HEK293T (cell line): ENCODE measurements at places on chromosomes 16 and 17.
A peak's percentile ranks its signal among the peaks of the same experiment; 100 is the strongest.

- DNase-seq = no peak
These were observed 8.8 kb downstream of the CDK5R1 start for GRCh38 chr17:32495359-32496231.

GRCh38 chr17:15424521-15424920 lies 42.9 kb downstream of the CDRT4 start:
- DNase-seq = no peak

GRCh38 chr17:77657839-77658238 lies 300.7 kb upstream of the TNRC6C start:
- DNase-seq = no peak

DNA sequence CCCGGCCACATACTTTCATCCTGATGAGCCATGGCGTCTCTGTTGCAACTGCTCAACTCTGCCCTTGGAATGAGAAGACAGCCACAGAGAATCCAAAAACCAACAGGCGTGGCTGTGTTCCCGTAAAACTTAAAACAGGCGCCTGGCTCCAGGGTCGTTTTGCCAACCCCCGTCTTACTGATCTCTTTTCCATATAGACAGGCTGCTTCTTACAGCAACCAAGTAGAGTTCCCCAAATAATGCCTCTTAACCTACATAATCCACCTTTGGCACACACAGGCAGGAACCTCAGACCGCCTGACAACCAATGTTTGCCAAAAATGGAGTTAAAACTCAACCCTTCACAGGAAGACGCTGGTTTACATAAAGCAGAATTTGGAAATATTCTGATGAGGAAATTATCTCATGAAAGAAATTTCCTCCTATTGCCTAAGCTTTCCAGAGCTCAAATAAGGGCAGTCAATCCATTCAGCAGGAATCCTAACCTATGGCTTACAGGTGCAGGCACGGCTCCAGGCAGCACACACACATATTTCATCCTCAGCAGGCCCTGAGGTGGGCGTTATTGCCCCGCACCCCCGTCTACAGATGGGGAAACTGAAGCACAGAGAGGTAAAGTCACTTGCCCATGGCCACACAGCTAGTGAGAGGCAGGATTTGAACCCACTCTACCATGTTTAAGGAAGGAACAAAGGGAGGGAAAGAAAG lies 35.8 kb downstream of the LITAF start:
- DNase-seq = no peak

DNA sequence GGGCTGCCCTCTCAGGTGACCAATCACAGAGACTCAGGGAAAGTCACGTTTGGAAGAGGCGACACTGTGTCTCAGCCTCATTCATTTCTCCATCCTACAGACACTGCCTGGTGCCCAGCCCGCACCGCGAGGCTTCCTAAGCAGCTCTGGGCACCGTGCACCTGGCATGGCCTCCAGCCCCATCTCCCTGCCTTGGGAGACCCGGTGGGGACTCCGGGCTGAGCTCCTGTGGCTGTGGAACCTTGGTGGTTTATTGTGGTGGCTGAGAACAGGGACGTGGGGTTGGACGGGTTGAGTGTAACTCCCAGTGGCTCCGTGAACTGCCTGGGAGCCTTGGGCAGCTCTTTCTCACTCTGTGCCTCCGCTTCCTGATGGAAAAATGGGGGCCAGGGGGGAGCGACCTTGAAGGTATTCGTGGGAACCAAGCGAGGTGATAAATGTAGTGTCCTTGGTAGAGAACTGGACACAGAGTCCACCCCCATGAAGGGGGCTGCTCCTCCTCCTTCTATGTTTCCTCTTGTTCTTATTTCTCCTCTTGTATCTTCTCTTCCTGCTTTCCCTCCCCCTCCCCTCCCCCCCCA lies 215.4 kb downstream of the SEC14L1 start:
- DNase-seq = no peak

DNA sequence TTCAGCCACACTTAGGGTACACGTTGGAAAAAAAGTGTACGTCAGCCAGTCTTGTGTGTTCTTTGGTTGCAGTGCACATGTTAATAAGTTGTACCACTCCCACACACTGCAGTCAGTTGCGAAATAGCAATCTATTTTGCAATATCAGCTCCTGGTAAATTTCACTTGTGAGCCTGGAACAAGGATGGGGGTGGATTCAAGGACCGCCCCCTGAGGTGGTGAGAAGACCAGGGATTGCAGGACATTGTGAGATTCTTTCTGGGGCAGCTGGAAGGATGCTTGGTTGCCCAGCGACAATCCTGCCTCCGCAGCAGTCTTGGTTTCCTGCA lies 78.6 kb upstream of the ZFHX3 start:
- no peak for DNase-seq

GRCh38 chr17:30995347-30995746 lies 24.5 kb downstream of the RNF135 start:
- DNase-seq = no peak

DNA sequence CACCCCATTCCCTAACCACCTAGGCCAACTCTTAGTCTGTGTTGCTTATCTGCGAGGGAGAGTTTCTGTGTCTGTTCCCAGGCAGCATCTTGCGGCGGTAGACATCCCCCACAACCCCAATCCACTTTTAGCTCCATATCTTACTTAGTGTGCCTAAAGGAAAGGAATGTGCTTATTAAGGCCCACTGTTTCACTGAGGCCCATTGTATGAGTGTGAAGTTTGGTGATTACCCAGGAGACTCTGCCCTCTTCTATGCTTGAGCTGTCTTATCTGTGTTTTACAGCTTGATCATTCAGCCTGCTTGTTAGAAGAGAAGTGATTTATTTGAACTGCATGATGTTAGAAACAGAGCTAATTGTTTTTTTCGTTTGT lies 10.3 kb upstream of the MLYCD start:
- no peak for DNase-seq

GRCh38 chr17:81339534-81340296 lies 44.6 kb upstream of the SLC38A10 start:
- no peak for DNase-seq

DNA sequence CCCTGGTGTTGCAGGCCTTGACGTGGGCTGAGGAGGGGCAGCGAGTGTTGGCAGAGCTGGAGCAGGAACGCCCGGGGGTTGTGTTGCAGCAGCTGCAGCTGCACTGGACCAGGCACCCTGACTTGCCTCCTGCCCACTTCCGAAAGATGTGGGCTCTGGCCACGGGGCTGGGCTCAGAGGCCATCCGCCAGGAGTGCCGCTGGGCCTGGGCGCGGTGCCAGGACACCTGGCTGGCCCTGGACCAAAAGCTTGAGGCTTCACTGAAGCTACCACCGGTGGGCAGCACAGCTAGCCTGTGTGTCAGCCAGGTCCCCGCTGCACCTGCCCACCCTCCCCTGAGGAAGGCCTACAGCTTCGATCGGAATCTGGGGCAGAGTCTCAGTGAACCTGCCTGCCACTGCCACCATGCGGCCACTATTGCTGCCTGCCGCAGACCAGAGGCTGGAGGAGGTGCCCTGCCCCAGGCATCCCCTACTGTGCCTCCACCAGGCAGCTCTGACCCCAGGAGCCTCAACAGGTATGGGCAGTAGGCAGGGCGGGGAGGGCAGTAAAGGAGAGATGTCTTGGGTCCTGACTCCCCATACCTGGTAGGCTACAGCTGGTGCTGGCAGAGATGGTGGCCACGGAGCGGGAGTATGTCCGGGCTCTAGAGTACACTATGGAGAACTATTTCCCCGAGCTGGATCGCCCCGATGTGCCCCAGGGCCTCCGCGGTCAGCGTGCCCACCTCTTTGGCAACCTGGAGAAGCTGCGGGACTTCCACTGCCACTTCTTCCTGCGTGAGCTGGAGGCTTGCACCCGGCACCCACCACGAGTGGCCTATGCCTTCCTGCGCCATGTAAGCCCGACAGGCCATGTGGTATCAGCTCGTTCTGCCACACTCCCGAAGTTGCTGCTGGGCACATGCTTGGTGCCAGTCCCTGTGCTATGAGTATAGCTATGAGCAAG lies 5.6 kb downstream of the PLEKHG4 start:
- peak; percentile 66 for DNase-seq

DNA sequence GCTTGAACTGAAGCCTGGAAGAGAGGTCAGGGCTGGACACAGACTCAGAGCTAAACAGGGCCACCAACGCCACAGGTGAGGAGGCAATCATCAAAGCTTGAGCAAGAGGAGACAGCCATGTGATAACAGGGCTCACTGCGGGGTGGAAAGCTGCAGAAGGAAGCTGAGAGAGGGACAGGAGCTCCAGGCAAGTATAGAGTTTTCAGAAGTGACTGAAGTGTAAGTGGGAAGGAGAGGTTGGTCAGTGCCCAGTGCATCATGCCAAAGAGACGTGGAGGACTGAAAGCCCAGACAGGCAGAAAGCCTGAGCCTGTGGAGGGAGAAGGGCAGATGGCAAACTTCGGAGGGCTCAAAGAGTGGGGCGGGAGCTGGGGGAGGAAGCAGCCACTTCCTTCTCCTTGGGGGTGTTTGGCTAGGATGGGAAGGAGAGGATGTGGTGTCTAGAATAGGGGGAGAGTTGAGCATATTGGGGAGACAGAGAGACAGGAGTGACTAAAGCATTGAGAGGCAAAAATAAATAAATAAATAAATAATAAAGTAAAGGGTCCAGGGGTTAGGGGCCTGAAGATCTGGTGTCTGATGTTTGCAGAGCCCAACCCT lies 2.6 kb downstream of the KIFC3 start:
- DNase-seq = no peak

DNA sequence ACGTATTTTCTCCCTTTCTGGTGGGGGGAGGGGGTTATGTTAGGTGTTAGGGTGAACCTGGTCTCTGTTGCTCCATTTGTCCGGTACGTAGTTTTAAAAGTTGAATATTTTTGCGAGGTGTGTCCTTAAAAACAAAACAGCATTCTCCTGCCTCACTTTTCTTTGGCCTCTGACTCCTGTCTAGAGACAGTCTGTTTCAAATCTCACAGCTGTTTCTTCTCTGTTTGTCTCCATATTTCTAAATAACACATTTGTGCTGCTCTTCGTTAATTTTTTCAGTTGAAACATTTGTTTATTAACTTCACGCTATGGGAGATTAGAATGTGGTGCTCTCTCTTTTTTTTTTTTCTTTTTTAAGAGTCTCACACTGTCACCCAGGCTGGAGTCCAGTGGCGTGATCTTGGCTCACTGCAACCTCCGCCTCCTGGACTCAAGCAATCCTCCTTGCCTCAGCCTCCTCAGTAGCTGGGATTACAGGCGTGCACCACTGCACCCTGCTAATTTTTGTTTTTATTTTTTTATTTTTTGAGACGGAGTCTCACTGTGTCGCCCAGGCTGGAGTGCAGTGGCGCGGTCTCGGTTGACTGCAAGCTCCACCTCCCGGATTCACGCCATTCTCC lies 31.7 kb downstream of the RPA1 start:
- no peak for DNase-seq

DNA sequence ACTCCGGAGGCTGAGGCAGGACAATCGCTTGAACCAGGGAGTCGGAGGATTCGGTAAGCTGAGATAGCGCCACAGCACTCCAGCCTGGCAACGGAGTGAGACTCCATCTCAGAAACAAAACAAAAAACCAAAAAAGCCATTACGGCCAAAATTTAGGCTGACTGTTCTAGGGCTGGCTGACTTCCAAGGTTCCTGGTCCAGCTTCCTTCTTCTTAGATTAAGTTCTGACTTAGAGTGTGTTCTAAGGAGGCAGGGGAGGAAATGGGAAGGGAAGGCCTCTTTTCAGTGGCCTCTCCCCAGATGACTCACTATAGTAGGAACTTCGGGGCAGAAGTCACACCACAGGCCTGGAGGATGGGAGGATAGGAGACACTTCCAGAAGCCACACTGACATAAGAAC lies 27.7 kb upstream of the CLEC18B start:
- DNase-seq = no peak

DNA sequence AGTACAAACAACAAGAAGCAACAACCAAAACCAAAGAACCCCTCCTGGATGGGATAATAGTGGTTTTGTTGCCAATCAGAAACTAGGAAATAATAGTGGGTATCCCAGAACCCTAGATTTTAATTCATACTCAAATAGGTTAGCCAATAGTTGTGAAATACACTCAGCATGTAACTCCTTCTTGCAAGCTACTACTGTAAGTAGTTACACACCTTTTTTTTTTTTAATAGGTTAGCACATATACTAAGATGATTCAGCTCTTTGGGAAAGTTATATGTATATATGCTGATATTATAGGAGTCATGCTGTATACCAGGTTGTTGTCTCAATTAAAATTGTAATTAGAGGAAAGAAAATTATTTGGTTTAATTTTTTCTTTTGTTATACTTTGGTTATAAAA lies 92.5 kb upstream of the HAS3 start:
- DNase-seq = no peak

- DNase-seq = no peak
These were observed 145.0 kb downstream of the SEC14L1 start for GRCh38 chr17:77285594-77286390.

GRCh38 chr16:84087466-84088151 lies 29.1 kb downstream of the MBTPS1 start:
- DNase-seq = no peak

GRCh38 chr17:1000597-1001461 lies 3.9 kb downstream of the TIMM22 start:
- DNase-seq = no peak

- no peak for DNase-seq
These were observed 6.8 kb upstream of the KRT12 start for GRCh38 chr17:40873801-40874200.

DNA sequence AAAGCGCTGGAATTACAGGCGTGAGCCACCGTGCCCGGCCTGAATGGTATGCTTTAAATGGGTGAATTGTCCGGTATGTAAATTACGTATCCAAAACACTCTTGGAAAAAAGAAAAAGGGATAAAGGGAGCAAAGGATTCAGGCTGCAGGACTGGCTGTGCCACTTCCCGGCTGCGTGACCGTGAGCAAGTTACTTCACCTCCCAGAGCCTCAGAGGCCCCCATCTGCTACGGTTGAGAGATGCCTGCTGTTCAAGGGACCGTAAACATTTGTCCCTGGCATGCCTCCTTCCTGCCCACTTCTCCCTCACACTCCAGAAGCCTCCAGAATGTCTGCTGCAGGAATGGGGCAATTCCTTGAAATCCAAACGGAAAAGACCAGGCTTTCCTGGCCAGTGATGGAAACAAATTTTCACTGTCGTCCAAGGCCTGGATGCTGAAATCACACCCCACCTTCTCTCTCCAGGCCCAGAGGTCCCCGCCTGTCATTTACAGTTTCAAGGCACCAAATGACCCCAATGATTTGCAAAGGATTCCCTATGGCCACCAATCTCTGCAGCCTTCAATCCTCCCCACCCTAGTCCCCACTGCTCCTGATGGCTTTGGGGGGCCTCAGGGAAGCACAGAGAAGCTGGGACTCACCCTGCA lies 22.9 kb upstream of the LITAF start:
- DNase-seq = no peak

DNA sequence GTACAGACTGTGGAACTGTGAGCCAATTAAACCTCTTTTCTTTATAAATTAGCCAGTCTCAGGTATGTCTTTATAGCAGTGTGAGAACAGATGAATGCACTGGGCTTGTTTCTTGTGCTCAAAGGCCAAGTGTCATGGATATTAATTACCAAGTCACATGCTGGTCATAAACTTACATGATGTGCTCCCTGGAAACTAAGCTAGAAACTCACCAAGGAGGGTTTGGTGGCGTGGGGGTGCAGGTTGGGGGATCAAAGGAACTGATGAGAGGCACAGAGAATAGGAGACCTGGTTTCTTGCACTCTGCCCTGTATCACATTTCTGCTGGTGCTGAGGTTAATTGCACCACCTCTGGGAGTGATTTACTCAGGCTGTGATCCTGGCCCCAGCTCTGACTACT lies 31.2 kb upstream of the TMC5 start:
- DNase-seq = no peak
